ENCODE measurements at places on chromosomes 16 and 17.

DNA sequence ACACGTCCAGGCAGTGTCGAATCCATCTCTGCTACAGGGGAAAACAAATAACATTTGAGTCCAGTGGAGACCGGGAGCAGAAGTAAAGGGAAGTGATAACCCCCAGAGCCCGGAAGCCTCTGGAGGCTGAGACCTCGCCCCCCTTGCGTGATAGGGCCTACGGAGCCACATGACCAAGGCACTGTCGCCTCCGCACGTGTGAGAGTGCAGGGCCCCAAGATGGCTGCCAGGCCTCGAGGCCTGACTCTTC lies 7.2 kb upstream of the CD68 start:
- DNase-seq, result no peak

GRCh38 chr17:72060084-72060483 lies 60.7 kb upstream of the SOX9 start:
- no peak for DNase-seq

DNA sequence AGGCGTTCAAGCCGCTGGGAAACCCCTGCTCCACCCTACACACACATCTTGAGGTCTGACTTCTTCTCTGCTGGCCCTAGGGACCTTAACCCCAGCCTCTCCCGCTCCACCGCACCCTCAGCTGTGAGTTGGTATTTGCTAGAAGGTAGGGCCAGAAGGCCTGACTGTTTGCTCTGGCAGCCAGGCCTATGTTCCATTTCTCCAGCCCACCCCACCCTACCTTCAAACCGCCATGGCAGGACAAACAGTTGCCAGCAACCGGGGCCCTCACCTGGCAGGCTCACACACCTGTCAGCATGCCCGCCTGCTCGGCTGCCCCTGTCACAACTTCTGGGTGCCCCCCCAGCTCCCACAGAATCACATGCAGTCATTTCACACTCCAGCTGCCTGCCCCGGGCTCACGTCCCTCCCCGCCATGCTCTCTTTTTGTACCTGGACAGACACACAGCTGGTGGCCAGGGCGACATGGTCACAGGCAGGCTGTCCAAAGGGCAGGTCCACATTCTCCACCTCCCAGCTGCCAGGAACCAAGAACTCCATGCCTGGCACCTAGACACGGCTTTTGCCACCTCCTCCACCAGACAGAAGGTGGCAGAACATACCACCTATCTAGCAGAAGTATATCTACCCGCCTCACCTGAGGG lies 2.6 kb upstream of the ATP2A3 start:
- DNase-seq, result no peak

GRCh38 chr16:13913374-13914292 lies 6.3 kb upstream of the ERCC4 start:
- DNase-seq, result no peak

DNA sequence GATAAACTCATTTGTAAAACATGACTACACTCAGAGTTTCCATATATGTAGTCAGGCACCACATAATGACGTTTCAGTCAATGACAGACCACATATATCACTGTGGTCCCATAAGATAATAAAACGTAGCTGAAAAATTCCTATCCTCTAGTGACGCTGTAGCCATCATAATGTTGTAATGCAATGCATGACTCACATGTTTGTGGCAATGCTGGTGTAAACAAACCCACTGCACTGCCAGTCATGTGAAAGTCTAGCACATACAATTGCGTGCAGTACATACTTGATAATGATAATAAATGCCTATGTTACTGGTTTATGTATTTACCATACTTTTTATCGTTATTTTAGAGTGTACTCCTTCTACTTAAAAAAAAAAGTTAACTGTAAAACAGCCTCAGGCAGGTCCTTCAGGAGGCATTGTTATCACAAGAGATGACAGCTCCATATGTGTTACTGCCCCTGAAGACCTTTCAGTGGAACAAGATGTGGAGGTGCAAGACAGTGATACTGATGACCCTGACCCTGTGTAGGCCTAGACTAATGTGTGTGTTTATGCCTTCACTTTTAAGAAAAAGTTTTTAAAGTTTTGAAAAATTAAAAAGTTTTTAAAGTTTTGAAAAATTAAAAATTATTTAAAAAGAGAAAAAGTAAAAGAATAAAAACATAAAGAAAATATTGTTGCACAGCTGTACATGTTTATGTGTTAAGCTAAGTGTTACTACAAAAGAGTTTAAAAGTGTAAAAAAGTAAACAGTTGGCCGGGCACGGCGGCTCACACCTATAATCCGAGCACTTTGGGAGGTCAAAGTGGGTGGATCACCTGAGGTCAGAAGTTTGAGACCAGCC lies 9.0 kb downstream of the STAT5B start:
- DNase-seq, result peak; percentile 99

DNA sequence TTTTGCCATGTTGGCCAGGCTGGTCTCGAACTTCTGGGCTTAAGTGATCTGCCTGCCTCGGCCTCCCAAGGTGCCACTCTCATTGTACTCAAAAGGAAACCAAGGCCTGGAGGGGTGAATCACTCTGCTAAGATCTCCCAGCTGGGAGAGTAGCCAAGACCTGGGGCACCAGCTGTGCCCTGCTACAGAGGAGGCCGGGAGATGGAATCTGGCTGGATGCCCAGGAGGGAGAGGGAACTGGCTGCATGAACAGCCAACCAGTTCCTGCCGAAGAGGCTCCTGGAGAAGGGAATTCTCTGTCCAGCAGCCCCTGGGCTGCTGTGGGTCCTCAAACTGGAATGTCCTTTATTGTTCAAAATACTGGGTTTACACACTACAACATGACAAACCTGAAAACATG lies 238.7 kb upstream of the CIBAR2 start:
- peak; percentile 97 for DNase-seq

- no peak for DNase-seq
These were observed 2.0 kb downstream of the ADGRG1 start for GRCh38 chr16:57630407-57630797.

- DNase-seq, result no peak
These were observed 835.6 kb upstream of the RBFOX1 start for GRCh38 chr16:6496996-6497395.

- peak; percentile 72 for DNase-seq
These were observed 2.0 kb downstream of the TBC1D10B start for GRCh38 chr16:30368122-30368791.

DNA sequence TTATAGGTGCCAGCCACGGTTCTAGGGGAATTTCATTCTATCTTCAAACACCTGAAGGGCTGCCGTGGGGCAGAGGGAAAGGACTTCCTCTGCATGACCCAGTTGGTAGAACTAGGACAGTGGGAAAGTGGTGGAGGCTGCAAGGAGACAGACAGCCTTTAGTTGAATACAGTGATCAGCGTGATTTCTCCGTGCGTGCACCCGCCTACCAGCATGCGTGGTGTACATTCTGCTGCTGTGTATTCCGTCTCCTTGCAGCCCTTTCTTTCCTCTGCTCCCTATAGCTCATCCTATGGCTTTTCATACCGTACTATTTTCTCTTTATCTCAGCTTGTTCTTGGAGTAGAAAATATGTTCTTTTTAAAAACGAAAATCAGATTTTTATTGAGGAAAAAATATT lies 146.9 kb downstream of the MRM1 start:
- no peak for DNase-seq

GRCh38 chr17:41069031-41069430 lies 3.4 kb upstream of the KRTAP2-4 start:
- no peak for DNase-seq

DNA sequence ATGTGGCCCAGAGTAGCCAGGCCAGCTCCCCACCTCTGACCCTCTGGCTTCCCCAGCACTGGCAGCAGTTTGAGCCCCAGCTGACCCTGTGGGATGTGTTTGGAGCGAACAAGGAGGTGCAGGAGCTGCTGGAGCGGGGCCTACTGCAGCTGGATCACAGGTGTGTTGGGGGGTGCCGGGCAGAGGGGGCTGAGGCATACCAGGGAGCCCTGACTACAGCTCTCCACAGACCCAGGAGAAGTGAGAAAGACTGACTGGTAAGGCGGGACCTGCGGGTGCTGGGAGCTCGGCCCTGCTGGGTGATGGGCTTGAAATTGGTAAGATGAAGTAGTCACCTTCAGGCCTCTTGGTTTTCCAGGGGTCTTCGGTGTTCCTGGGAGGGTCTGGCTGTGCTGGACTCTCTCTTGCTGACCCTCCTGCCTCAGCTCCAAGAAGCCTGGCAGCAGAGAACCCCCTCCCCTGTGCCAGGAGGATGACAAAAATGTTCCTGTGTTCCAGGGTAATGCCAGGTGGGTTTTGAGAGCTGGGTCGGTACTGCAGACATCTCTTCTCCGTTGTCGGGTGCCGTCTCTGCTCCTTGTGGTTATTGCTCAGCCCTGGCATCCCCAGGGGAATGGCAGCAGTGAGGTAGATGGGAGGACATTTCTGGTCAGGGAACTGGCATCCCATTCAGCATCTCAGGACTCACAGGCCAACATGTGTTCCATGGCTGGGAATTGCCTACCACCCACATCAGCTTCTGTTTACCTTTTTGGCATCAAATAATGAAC lies 5.9 kb downstream of the RSAD1 start:
- DNase-seq, result no peak

GRCh38 chr17:7589204-7589868 lies 558 bp downstream of the SOX15 start:
- peak; percentile 77 for DNase-seq
